Muscle of back (tissue), 13 donors: ENCODE measurements at places on chromosomes 12 and 14.

GRCh38 chr14:29738056-29738455, 189.6 kb downstream of the PRKD1 start:
- no peak for DNase-seq

DNA sequence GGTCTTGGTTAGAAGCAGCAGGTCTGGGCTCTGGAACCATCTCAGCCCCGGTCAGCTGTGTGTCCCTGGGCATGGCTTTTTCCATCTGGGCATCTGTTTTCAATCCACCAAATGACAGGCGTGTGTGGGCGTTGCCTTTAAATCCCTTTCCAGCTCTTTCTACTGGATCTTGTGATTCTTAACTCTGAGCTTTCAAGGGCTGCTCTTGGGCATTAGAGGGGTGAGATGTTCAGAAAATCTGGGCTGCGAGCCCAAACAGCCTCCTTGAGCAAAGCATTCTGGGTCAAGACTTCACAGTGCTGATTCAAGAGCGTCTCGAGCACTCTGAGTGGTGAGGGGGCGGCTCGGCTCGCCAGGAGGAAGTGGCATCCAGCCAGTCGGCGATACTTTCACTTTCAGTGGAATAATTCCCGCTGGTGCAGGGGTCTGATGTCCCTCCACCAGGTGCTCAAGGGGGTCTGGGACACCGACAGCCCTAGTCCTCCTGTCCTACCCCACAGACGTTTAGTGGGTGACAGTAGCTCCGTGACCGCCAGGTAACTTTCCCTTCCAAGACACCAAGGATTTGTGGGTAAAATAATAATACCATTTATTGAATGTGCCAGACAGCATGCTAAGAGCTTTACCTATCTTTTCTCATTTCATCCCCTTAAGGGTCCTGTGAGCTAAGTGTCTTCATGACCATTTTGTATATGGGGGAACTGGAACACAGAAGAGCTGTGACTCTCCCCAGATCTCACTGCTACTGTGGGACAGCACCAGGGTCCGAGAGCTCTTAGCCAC, 114.0 kb downstream of the PLXNC1 start:
- peak; percentile 95 for DNase-seq

GRCh38 chr12:82412246-82412645, 53.9 kb downstream of the METTL25 start:
- no peak for DNase-seq

DNA sequence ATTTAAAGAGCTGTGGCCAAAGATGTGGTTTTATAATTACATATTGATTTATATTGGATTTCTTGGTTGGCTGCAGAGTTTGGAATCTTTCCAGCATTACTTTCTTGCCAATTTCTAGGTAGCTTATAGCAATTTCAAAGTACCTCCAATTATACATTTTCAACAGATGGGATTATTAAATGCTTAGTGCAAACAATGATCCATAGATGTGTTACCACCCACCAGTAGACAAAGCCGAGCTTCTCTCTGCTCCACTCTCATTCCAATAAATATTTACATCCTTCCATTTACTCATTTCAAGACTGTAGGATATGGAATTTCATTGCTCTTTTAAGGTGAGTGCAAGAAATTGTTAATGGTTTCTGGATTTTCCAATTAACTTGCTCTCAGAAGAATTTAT, 21.6 kb upstream of the TMCC3 start:
- DNase-seq: no peak

- peak; percentile 25 for DNase-seq
Measured at GRCh38 chr14:76832503-76832988, 6.3 kb downstream of the LRRC74A start.

DNA sequence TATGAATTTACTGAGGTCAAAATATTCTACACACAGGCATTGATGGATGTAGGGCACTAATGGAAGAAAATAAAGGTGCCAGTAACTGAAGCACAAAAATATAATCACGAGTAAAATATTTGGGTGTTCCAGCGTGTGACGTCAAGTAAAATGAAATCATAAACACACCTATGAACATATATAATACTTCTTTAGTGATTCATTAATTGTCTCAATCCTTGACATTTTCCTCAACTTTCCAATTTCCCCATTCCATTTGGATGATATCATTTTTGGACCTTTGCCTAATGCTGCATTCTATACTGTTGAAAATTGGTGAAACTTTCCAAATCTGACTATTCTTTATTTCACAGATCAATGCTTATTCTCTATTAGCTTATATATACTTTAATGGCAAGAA, 649.3 kb downstream of the GALC start:
- DNase-seq: no peak

DNA sequence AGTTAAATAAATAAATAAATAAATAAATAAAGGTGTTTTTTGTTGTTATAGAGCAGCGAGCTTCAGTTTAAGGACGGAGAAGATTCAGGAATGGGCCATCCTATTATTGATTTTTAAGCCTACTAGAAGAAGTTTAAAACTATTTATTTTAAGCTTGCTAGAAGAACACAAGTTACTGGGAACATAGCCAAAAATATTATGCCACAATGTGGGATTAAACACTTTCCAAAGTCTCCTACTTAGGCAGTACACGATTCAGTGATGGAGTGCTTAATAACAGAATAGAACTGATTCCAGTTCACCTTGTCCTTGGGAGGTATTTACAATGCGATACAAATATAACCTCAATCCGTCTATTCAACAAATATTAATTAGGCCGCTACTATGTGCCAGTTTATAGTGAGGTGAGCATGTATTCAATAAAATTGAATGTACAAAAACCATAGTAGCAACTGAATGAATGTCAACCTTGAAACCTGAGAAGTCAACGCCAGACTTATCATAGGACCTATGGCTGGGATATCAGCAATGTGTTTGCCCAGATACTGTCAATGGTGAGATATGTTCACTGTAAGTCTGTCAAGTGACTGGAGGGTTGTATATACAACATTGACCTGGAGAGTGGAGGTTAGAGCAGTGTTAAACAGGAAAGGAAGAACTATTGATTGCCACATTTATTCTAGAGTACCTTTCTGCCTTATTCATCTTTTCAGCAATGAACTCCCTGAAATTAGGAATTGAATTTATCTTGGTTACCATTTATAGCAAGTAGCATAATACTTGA, 486.4 kb downstream of the TMTC2 start:
- DNase-seq: no peak

- DNase-seq: no peak
Measured at GRCh38 chr14:76940021-76940760, 88.3 kb downstream of the IRF2BPL start.
